ENCODE measurements at places on chromosomes 1 and 21. TPM values are rescaled to one million over a fixed set of nuclear protein-coding genes. Genes with fewer than 3 reads are reported as not detected.

SLC30A7 gene
- total RNA-seq, result 25.6 TPM

ARTN gene
- 10.7 TPM for total RNA-seq

CD2 gene
- not detected for total RNA-seq

PRR9 gene
- total RNA-seq, result not detected

TAS1R1 gene
- not detected for total RNA-seq
